ENCODE measurements at places on chromosomes 2 and 18. TPM values are rescaled to one million over a fixed set of nuclear protein-coding genes. Genes with fewer than 3 reads are reported as not detected.

GRCh38 chr2:41763141-41763540 lies 284.7 kb upstream of the PKDCC start:
- no peak for DNase-seq

DNA sequence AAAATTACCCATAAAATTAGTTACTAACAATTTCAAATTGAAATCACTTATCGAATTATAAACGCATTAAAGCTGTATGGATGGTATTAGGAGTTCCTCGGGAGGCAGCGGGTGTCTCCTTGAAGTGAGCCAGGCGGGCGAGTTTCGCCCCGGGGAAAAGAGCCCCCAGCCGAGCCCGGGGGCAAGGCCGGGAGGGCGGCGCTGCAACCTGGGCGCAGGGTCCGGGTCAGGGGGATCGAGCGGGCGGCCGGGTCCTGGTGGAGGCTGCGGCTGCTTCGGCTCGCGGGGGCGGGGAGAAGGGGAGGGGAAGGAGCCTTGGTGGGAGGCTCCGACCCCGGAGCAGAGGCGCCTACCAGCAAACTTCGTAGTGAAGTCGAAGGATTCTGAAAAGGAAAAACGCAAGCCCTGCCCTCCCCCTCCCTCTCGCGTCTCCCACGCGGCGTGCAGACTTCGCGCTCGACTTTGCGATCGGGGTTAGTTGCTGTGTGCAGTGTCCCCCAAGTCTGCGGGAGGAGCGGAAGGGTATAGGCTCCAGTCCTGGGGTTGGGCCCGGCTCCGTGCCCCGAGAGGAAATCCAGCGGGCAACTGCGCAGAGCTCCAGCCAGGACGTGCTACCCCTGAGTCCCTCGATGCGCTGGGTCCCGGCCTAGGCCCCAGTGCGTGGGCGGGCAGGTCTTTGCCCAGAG lies 140.8 kb downstream of the MEIS1 start:
- peak; percentile 45 for DNase-seq

- DNase-seq = no peak
These were observed 1591.2 kb upstream of the LRRTM1 start for GRCh38 chr2:81895620-81896250.

DNA sequence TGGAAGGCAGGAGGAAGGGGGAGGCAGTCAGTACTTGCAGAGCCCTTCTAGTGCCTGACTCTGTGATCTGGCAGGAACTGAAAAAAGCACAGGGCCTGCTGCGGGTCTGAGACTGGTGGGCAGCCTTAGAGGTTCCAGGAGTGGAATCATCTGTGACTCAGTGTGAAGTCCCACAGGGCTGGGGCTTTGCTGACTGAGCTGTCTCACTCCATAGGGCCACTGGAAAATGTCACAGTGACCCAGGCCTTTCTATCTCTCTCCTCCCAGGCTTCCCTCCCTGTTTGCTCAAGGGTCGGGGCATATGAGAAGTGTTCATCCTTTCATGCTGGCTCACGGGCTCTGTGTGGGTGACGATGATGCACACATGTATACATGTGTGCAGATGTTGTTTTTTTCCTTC lies 47.1 kb upstream of the ZFP36L2 start:
- DNase-seq = no peak

DNA sequence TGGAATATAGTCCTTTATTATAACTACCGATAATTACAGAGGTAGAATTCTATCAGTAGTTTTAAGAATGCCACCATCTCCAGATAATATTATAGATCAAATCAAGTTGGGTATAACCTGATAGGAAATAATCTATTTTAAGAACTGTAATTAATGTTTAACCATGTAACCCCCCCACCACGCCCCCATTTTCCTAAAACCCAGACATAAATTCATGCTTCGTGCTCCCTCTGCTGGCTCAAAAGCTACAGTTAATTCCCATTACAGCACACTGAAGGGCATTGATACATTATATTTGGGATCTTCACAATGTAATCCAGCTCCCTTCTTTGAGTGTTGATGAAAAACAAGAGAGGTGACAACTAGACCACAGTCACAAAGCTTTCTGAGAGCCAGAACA lies 228.0 kb upstream of the SMAD7 start:
- no peak for DNase-seq

- DNase-seq = no peak
These were observed 19.4 kb upstream of the TTC39C start for GRCh38 chr18:23995180-23995579.

DNA sequence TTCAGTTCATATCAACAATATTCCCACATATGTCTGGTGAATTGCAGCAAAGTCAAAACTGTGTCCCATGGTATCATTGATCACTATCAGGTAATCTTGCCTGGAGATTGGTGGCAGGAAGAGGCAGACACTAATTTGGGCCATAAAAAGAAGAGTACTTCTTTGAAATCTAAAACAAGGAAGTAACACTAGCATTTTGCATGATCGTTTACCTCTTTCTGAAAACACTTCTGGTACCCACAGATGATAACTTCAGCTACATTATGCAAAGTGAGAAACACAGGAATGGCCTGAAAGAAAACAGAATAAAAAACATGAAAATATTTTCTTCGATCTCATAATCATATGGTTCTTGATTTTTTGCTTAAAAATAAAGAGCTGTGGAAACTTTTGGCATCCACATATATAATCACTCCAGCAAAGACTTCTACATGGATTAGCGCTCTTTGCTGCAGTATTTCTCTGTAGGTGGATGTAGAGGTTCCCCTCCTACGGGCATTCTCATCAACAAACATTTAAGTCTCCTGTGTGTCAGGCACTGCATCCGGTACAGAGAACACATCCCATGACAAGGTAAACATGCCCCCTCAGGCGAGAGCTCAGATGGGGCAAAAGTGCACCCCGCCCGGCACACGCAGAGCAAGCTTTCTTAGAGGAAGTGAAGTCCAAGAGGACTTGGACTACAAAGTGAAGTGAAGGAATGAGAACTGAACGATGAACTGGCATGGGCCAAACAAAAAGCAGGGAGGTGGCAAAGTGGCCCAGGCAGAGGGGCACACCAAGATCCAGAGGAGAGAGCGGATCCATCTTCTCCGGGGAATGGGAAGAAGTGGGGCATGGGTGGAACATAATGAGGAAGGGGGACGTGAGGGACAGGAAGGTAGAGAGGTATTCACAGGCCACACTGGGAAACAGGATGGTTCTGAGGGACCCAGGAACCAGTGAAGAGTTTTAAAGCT lies 68.0 kb upstream of the RIOK3 start:
- DNase-seq = no peak

Gene FASTKD1
- 32.9 TPM for total RNA-seq

Gene MAP4K4
- 209 TPM for total RNA-seq

Gene SESTD1
- 99.7 TPM for total RNA-seq

Gene ACTG2
- not detected for total RNA-seq

Gene PLB1
- total RNA-seq = not detected

Measured in neural crest cell (in vitro differentiated cells).